Immature natural killer cell (primary cell): ENCODE measurements at places on chromosomes 1 and 21. TPM values are rescaled to one million over a fixed set of nuclear protein-coding genes. Genes with fewer than 3 reads are reported as not detected.

- DNase-seq: no peak
- no peaks in the 10 kb centered on the region for H3K27me3 ChIP-seq
- no peak overlapping the region for H3K4me3 ChIP-seq
- H3K27ac ChIP-seq: no peak overlapping the region
These were observed 35.8 kb downstream of the LGR6 start for GRCh38 chr1:202229376-202229775.

DNA sequence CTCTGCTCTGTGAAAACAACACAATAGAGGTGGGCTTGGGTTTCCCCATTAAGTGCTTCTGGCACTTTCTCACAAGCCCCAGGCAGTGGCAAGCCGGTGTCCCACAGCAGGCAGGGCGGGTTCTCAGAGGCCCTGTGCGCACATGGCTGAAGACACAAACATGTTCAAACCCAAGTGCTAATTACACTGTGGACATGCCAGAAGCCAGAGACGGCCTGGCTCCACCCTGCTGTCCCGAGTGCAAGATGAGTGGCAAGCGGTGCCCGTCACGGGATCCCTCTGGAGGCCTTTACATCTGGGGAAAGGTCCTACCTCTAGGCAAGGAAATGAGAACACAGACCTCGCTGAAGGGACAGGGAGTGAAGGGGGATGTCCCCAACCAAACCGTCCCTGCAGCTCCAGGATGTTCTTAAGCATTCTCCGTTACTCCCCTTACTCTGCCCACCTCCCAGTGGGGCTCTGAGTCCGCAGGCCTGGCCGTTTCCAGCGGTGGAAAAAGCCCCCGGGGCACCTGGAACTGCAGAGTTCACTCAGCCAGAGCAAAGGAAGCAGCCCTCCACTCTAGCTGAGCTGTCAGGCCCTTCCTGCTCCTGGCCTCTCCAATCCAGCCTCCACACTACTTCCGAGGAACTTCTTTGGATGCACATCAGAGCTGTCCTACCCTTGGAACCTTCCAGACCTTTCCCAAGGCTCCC is 57.4 kb downstream of the SLC66A1 start:
- no peaks in the 10 kb centered on the region for H3K36me3 ChIP-seq
- H3K4me1 ChIP-seq: peaks cover 68% of the 10 kb centered on the region
- no peak for DNase-seq
- H3K4me3 ChIP-seq: no peak overlapping the region
- no peaks in the 10 kb centered on the region for H3K27me3 ChIP-seq
- H3K27ac ChIP-seq: no peak overlapping the region

- DNase-seq: no peak
- peaks cover 2% of the 10 kb centered on the region for H3K27me3 ChIP-seq
- H3K27ac ChIP-seq: peak overlapping the region; percentile 42
- H3K4me1 ChIP-seq: peaks cover 57% of the 10 kb centered on the region
- H3K36me3 ChIP-seq: no peaks in the 10 kb centered on the region
- H3K4me3 ChIP-seq: no peak overlapping the region
These were observed 16.1 kb downstream of the DIPK1A start for GRCh38 chr1:92944901-92945747.

DNA sequence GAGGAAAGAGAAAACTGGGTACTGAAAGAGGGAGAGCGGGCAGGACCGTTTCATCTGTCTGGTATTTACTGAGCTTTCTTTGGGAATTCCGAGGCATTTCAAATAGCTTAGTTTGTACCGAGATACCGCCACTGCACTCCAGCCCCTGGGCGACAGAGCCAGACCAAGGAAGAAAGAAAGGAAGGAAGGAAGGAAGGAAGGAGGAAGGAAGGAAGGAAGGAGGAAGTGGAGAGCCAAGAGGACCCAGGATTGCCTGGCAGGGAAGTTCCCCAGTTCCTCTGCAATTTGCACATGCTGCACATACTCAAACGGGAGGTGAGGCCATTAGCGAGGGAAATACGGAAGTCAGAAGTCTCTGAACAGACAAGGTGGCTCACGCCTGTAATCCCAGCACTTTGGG is 961 bp upstream of the FUCA1 start:
- peak overlapping the region; percentile 93 for H3K27ac ChIP-seq
- DNase-seq: no peak
- H3K36me3 ChIP-seq: peaks cover 6% of the 10 kb centered on the region
- H3K4me3 ChIP-seq: peak overlapping the region; percentile 90
- H3K4me1 ChIP-seq: peaks cover 31% of the 10 kb centered on the region

DNA sequence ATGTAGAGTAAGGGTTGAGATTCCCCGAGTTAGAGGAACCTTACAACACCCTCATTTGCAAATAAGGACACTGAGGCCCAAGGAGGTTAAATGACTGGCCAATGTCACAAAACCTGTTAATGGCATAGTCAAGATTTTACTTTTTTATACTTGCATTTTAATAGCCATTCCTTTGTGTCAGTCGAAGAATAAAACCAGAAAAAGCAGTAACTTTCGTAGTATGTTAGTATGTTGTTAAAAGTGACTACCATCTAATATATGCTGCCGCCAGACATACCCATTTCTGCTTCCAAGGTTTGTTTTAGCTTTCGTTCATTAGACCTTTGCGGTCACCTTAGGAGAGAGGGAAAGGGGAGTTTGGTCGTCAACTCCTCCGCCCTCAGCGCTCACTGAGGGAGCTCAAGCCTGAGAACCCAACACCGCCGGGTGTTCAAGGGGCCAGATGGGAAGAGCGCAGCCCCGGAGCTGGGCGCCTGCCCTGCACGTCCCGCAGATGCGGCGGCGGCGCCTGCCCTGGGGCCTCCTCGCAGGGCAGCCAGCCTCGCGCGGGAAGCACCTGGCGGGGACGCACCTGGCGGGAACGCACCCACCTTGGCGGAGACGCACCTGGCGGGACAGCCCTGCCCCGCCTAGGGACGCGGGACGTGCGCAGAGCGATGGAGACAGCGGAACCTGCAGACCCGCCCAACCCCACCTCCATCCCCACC is 466 bp downstream of the VPS26C start:
- no peaks in the 10 kb centered on the region for H3K36me3 ChIP-seq
- H3K4me3 ChIP-seq: peak overlapping the region; percentile 93
- DNase-seq: no peak
- peaks cover 75% of the 10 kb centered on the region for H3K4me1 ChIP-seq
- H3K27ac ChIP-seq: peak overlapping the region; percentile 99
- H3K27me3 ChIP-seq: peaks cover 10% of the 10 kb centered on the region

GRCh38 chr1:79437540-79437939 is 431.0 kb upstream of the ADGRL4 start:
- H3K4me3 ChIP-seq: no peak overlapping the region
- H3K27ac ChIP-seq: no peak overlapping the region
- no peaks in the 10 kb centered on the region for H3K36me3 ChIP-seq

- peaks cover 18% of the 10 kb centered on the region for H3K27me3 ChIP-seq
- H3K36me3 ChIP-seq: no peaks in the 10 kb centered on the region
- peaks cover 9% of the 10 kb centered on the region for H3K4me1 ChIP-seq
- peak overlapping the region; percentile 27 for H3K4me3 ChIP-seq
- no peak for DNase-seq
These were observed 585 bp downstream of the GPR3 start for GRCh38 chr1:27392778-27393635.

- no peak overlapping the region for H3K27ac ChIP-seq
- no peaks in the 10 kb centered on the region for H3K36me3 ChIP-seq
- no peaks in the 10 kb centered on the region for H3K4me1 ChIP-seq
- no peak overlapping the region for H3K4me3 ChIP-seq
- DNase-seq: no peak
These were observed 21.6 kb downstream of the TNN start for GRCh38 chr1:175089136-175089718.

- H3K27ac ChIP-seq: peak overlapping the region; percentile 12
- no peak for DNase-seq
- H3K27me3 ChIP-seq: no peaks in the 10 kb centered on the region
- peaks cover 8% of the 10 kb centered on the region for H3K36me3 ChIP-seq
These were observed 15.4 kb downstream of the RABGAP1L start for GRCh38 chr1:174174461-174175329.

GRCh38 chr1:1402072-1402900 is 3.2 kb upstream of the CCNL2 start:
- peaks cover 20% of the 10 kb centered on the region for H3K27me3 ChIP-seq
- H3K27ac ChIP-seq: peak overlapping the region; percentile 43
- H3K36me3 ChIP-seq: peaks cover 10% of the 10 kb centered on the region

- H3K27me3 ChIP-seq: peaks cover 8% of the 10 kb centered on the region
- H3K4me1 ChIP-seq: no peaks in the 10 kb centered on the region
- DNase-seq: no peak
- H3K36me3 ChIP-seq: no peaks in the 10 kb centered on the region
- no peak overlapping the region for H3K4me3 ChIP-seq
- H3K27ac ChIP-seq: no peak overlapping the region
These were observed 21.3 kb downstream of the MIIP start for GRCh38 chr1:12040457-12041051.

DNA sequence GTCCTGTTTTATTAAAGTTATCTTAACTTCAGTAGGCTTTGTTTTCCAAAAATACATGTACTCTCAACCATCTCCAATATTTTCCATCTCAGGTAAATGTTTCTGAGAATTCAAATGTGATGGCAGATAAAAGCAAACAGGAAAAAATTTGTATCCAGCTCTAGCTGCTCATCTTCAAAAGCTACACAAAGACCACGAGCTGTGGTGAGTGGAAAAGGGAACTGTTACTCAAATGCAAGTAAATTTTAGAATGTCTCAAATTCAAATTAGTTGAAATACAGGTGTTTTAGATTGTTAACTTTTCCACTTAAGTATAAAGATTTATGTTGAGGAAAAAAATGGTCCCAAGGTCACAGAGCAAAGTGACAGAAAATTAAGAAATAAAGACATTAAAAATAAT is 216.0 kb downstream of the SLC45A1 start:
- DNase-seq: no peak
- peaks cover 3% of the 10 kb centered on the region for H3K4me1 ChIP-seq
- H3K4me3 ChIP-seq: no peak overlapping the region
- no peaks in the 10 kb centered on the region for H3K27me3 ChIP-seq
- peaks cover 4% of the 10 kb centered on the region for H3K36me3 ChIP-seq

- H3K4me3 ChIP-seq: no peak overlapping the region
- H3K4me1 ChIP-seq: no peaks in the 10 kb centered on the region
- no peak for DNase-seq
- no peak overlapping the region for H3K27ac ChIP-seq
These were observed 25.3 kb downstream of the ZFYVE9 start for GRCh38 chr1:52166996-52167753.

GRCh38 chr1:220803401-220804201 is 16.9 kb downstream of the MTARC1 start:
- DNase-seq: no peak
- H3K36me3 ChIP-seq: no peaks in the 10 kb centered on the region
- H3K4me3 ChIP-seq: no peak overlapping the region

DNA sequence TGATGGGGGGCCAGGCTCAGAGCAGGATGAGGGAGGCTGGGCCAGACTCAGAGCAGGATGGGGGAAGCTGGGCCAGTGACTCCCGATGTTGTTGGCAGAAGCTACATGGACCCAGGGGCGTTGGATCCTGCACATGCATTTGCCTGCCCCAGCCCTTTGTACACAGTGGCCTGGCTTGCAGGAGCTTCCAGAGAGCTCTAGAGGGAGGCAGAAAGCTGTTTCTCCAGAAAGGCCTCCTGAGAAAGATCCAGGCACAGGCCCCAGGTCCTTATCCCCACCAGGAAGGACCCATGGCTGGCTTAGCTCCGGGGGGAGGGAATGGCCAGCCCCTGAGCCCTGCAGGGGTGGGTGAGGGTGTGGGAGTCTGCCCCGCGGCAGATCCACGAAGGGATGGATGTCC is 106.6 kb upstream of the ACTRT2 start:
- H3K4me3 ChIP-seq: no peak overlapping the region
- no peak overlapping the region for H3K27ac ChIP-seq
- no peak for DNase-seq

DNA sequence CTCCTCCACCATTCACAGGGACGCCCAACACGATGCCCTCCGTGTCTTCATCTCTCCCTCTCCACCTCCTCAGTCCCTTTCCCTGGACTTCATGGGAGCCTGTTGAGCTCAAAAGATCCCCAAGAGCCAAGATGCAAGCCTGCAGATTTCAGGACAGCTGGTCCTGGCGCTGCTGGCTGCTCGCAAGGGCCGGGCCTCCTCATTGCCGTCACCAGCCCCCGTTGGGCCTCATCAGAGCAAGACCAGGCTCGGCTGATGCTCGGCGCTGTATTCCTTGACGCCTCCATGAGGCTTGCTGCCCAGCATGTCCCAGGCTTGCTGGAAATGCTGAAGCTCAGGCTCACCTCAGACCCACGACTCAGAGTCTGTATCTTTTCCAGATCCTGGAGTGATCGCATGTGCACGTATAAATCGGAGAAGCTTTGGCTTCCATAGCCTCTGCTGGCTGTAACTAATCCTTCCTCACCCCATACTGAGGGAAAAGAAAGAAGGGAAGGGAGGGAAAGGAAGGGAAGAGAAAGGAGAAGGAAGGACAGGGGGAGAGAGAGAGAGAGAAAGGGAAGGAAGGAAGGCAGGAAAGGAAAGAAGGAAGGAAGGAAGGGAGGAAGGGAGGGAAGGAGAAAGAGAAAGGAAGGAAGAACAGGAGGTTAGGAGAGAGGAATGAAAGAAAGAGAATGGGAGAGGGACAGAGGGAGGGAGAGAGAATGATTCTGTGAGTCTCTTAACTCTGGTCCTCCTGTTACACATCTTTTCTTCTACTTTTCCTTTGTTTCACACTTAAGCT is 94.6 kb downstream of the KCNJ15 start:
- no peaks in the 10 kb centered on the region for H3K36me3 ChIP-seq
- H3K4me3 ChIP-seq: no peak overlapping the region
- no peaks in the 10 kb centered on the region for H3K4me1 ChIP-seq
- DNase-seq: no peak
- peaks cover 2% of the 10 kb centered on the region for H3K27me3 ChIP-seq
- no peak overlapping the region for H3K27ac ChIP-seq

- peaks cover 7% of the 10 kb centered on the region for H3K36me3 ChIP-seq
- H3K27me3 ChIP-seq: peaks cover 5% of the 10 kb centered on the region
- H3K4me3 ChIP-seq: peak overlapping the region; percentile 63
- DNase-seq: no peak
- peaks cover 48% of the 10 kb centered on the region for H3K4me1 ChIP-seq
These were observed 60.6 kb downstream of the UBIAD1 start for GRCh38 chr1:11333631-11334030.

- H3K4me1 ChIP-seq: peaks cover 15% of the 10 kb centered on the region
- no peak overlapping the region for H3K4me3 ChIP-seq
- no peak for DNase-seq
- H3K36me3 ChIP-seq: no peaks in the 10 kb centered on the region
These were observed 410.6 kb upstream of the NR5A2 start for GRCh38 chr1:199616947-199617346.

DNA sequence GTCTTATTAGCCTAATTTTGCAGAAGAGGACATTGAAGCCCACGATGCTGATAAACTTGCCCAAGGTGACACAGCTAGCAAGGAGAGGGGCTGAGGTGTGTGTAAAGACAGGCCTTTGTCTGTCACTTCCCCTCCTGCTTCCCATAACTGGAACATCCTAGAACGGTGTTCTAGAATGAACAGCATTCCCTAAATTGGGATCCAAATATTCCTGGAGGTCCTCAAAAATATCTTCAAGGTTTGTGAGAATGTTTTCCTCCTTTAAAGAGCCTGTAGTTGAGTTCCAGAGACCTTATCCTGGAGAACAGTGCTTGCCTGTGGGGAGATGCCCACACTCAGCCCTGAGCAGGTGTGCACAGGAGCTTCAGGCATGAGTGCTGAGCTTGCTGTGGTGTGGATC is 41.5 kb upstream of the SAMD13 start:
- no peak for DNase-seq
- no peak overlapping the region for H3K27ac ChIP-seq
- H3K36me3 ChIP-seq: no peaks in the 10 kb centered on the region
- H3K4me3 ChIP-seq: no peak overlapping the region
- H3K27me3 ChIP-seq: no peaks in the 10 kb centered on the region

CENPS gene
- 7.8 TPM for polyA plus RNA-seq

NOS1AP gene
- polyA plus RNA-seq: not detected
